ENCODE measurements at places on chromosomes 12 and 14.

DNA sequence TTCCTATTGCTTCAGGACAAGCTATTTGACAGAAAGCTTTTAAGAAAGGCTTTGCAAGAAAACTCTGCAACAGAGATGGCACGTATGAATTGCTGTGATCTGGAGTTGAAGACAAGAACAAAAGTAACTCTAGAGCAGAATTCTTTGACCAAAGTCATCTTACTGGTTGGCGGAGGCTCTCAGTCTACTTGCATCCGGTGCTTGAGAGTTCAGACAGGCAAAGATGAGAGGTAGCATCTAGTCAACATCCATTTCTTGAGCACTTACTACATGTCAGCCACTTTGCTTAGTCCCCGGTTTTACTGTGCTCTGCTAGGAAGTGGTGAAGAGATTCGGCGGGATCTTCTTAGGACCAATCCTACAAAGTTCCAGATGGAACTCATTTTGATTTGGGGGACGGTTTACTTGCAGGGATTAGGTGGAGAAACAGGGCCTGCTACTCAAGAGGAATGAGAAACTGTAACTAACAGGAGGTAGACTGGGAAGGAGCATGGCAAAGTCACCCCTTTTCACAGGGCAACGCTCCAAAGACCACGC lies 404 bp upstream of the CCDC91 start:
- DNase-seq, result no peak

DNA sequence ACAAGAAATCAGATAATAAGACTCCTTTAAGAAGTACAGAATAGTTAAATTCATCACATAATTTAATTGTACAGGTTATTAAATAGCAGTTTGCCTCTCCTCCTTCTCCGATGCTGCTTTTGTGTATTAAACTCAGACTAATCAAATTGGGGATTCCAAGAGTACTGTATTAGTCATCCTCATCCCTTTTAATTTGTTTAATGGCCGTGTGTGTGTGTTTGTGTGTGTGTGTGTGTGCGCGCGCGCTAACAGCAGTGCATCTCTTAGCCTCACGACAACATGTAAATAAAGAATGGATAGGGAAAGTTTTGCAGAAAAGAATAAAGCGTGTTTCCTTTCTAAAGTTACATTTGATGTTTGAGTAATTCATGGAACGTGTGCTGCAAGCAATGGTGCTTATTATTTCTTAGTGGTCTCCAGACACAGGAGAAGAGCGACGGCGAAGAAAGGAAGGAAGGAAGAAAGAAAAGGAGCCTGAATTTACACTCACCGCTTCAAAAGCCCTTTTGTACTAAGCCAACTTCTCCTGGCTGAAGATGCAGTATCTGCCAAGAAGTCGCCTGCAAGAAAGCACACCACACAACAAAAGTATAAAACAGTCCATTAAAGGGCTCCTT lies 220.3 kb downstream of the ASCL1 start:
- DNase-seq, result no peak

DNA sequence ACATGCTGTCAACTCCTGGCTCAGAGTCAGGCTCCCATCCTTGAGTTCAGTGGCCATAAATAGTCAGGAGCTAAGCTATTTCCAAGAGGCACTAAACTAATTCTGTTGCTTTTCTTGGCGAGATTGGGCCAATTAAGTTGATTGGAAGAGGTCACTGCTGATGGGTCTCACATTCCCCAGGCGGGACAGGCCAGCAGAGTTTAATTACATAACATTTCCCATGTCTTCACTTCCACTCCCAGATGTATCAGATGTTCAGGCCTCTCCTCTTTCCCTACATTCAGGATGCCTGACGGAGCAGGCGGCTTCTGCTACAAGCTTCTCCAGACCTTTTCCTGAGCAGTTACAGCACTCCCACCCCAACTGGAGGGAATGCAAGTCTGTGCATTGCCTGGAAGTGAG lies 5.3 kb downstream of the NTF3 start:
- DNase-seq, result no peak

DNA sequence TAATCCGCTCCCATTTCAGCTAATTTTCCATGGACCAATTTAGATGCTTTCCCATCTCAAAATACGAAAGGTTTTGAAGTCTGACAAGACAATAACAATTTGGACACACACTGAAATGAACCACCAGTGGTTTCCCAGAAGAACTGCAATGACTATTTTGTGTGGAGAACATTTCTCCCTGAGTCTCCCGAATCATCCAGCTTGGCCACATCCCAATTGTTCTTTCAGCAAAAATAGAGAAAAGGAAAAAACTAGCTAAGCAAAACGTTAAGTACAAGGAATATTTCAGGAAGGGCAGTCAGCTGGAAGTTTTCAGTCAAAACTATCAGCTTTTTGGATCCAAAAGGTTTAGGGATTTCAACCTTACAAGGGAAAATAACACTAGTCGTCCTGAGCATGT lies 390.6 kb downstream of the KCNH5 start:
- no peak for DNase-seq

DNA sequence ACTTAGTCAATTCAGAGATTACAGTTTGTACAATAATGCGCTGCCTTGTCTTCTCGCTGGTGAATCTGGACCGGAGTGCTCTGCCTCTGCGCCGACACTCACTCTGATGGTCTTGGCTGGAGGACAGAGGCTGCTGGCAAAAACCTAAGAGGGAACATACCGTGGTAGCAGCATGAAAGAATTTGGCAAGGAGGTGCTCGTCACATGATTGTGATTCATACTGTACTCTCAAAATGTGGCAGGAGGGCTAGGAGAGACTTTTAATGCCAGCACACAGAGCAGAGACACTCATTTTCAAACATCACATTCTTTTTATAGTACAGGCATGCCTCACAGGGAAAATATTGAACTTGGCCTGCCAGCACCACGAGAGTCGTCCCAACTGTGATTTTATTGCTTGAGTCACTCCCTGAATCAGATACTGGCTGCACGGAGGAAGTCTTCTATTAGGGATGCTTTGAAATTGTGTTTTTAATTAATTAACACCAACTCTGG lies 67.8 kb downstream of the HMGA2 start:
- DNase-seq, result no peak

GRCh38 chr12:23686095-23686494 lies 263.4 kb downstream of the SOX5 start:
- DNase-seq, result no peak

- DNase-seq, result no peak
These were observed 33.4 kb upstream of the PNMA1 start for GRCh38 chr14:73747379-73748211.

- DNase-seq, result no peak
These were observed 230.5 kb downstream of the EFCAB11 start for GRCh38 chr14:89723930-89724627.

DNA sequence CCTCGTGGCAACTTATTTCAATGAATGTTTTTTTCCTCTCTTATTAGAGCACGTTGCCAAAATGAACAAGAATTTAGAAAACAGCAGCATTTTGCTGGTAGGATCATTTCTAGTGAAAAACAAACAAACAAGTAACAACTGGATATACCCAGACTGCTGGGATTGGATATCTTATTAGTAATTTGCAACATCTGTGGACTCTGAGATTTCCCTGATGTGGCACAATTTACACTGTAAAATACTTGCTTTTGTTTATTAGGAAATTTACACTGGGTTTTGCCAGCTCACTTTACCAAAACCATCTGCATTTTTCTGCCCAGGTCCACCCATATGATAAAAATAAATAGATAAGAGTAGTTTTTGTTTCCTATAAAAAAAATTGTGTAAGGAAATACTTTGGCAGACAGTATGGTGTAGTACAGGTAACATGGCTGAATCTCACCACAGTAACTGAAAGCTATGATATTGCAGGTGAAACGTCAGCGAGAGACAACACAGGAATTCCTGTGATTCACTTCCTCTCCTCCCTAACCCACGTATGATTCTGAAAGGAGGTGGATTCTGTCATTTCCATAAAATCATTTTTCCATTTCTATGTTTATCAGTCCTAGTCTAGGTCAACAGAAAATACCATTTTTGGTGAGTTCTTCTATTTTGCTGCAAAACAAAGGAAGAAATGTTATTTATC lies 176.2 kb upstream of the NOVA1 start:
- no peak for DNase-seq

- no peak for DNase-seq
These were observed 21.3 kb downstream of the MLXIP start for GRCh38 chr12:122099856-122100255.

GRCh38 chr14:105876829-105877228 lies 350.4 kb downstream of the TMEM121 start:
- no peak for DNase-seq

DNA sequence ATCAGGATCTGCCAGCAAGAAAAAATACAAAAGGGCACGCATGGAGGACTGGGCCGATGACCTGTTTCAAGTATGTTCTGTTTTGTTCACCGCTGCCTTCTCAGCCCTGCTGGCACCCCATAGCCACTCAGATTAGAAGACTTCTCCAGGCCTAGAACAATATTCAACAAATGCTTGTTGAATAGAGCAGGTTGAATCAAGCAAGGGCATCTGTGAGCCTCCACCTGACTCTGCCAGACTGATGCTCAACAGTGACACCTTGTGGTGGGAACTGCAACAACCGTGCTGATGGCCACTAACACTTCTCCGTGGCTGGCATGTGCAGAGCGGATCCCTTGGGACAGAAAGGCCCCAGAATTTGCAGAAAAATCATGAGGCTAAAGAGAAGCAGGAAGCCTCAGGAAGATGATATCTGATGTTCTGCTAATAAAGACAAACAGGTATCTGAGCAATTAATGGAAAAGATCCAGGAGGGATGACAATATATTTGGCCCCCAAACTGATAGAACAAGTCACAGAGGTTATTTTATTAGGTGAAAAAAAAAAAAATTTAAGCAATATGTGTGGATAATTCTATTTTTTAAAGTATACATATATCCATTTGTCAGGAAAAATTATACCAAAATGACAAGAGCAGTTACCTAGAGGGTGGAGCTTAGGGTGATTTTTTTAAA lies 114.3 kb downstream of the KSR2 start:
- no peak for DNase-seq

GRCh38 chr12:114936148-114937079 lies 252.4 kb upstream of the TBX3 start:
- DNase-seq, result no peak

DNA sequence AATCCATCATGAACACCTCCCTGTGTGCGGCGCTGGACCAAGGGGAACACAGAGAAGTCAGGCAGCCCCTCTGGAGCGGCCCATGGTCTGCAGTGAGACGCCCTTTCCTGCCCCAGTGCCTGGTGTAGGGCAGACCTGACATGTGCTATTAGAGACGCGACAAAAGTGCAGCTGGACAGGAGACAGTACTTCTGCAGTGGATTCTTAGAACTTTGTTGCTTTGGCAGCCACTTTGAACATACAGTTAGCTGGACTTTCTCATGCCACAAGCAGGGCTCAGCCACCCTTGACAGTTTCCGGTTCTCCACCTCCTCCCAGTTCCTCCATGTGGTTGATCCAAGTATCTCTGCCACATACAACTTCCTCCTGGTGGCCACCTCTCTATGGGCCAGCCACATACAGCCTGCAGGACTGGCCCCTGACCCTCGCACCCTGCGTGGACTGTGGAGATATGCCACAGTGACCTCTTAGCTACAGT lies 45.9 kb downstream of the LGMN start:
- no peak for DNase-seq

- DNase-seq, result peak; percentile 14
These were observed 2.8 kb upstream of the AAAS start for GRCh38 chr12:53324113-53324778.

GRCh38 chr14:30854492-30854891 lies 19.9 kb upstream of the COCH start:
- DNase-seq, result no peak

- no peak for DNase-seq
These were observed 6.4 kb upstream of the SFSWAP start for GRCh38 chr12:131704509-131704908.

- DNase-seq, result no peak
These were observed 1.3 kb downstream of the GPRC5A start for GRCh38 chr12:12892681-12893141.

DNA sequence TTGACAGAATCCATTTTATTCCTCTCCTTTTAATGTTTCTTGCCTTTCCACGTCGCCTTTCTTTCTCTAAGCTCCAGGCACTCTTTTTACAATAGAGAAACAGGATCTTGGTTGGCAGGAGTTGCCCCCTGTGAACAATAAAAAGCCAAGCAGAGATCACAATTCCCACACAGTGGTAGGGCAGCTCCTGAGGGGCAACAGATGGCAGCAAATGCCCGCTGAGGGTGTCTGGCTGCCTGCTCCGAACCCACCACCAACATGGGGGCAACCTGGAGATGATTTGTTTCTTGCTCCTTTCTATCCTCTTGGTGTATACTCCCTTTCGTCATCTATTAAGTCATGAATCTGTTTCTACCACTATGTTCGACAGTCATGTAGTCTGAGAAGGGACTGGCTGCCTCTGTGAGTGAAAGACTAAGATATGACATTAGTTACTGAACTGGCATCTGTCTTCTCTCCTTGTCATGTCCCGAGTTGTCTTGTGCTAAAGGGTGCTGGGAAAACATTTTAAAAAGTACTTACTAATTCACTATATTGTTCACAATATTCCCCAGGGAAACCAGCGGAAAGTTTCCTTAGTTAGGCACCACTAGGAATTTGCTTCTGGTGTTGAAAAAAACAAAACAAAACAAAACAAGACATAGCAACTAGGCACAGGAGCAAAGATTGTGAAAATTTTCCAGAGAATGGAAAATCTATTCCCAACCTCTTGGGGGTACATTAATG lies 170.1 kb downstream of the STXBP6 start:
- no peak for DNase-seq

DNA sequence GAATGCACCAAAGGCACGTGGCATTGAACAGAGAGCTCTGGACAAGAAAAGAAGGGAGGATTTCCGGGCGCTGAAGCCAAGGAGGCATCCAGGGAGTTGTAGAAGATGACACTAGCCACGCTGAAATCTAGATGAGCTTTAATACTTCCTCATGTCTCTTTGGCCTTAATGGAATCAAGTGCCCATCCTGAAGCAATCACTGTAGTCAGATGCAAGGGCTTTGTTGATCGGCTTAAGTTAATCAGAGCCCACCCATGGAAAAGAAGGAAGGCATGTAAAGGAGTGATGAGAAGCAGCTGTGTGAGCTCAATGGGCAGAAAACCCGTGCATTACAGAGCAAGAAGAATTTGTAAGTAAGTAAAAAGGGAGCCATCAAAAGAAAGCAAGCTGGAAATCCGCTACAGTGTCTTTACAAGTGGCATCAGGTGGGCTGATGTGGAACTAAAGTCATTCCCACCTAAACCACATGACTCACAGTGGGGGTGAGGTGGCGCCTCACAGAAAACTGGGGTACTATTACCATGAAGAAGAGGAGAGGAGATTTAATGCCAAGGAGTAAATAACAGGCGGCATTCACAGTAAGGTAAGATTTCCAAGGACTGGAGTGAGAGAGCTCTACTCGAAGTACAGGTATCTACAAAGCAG lies 48.4 kb downstream of the NDUFA12 start:
- no peak for DNase-seq
